Muscle of leg (tissue), 16 donors: ENCODE measurements at places on chromosomes 6 and 20. TPM values are rescaled to one million over a fixed set of nuclear protein-coding genes. Genes with fewer than 3 reads are reported as not detected.

DNA sequence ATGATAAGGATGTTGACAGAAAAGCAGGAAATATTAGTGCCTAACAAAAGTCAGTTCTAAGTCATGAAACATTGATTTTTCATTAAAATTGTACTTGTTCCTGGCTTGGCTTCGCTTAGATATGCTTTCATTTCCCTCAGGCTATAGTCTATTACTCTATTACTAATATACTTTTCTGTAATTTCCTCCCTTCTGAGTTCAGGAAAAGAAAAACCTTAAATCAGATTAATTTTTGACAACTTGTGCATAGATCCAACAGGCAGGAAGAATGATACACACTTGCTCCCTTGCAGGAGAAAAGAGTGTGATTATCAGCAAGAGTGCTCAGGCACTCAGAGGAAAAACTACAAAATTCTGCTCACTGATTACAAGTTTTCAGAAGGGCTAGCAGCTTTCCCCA lies 145.2 kb upstream of the THEMIS start:
- no peaks in the 10 kb centered on the region for H3K4me1 ChIP-seq
- no peaks in the 10 kb centered on the region for H3K36me3 ChIP-seq
- no peak overlapping the region for H3K4me3 ChIP-seq
- no peak for DNase-seq
- no peaks in the 10 kb centered on the region for H3K27me3 ChIP-seq

DNA sequence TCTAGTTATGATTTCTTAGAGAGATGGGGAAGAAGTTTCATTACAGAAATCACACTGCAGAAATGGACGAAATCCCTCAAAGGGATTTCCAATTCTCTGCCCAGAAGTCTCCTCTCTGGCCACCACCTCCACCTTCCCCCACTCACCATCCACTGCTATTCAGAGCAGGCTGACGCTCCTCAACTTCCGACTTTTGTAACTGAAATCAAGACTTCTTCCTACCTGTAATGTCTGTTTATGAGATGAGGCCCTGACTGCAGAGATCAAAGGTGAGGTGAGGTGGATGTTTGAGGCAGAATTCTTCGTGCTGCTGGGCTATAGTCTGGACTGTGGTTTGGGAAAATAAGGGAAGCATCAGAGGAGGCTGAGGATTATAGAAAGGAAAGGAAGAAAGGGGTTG lies 385.2 kb upstream of the ARID1B start:
- no peak overlapping the region for H3K27ac ChIP-seq
- peaks cover 3% of the 10 kb centered on the region for H3K27me3 ChIP-seq
- H3K4me3 ChIP-seq = no peak overlapping the region
- no peaks in the 10 kb centered on the region for H3K36me3 ChIP-seq
- H3K4me1 ChIP-seq = peaks cover 14% of the 10 kb centered on the region

GRCh38 chr20:44028003-44028730 lies 113.5 kb downstream of the TOX2 start:
- no peak overlapping the region for H3K4me3 ChIP-seq
- no peak for DNase-seq
- peaks cover 9% of the 10 kb centered on the region for H3K27me3 ChIP-seq

DNA sequence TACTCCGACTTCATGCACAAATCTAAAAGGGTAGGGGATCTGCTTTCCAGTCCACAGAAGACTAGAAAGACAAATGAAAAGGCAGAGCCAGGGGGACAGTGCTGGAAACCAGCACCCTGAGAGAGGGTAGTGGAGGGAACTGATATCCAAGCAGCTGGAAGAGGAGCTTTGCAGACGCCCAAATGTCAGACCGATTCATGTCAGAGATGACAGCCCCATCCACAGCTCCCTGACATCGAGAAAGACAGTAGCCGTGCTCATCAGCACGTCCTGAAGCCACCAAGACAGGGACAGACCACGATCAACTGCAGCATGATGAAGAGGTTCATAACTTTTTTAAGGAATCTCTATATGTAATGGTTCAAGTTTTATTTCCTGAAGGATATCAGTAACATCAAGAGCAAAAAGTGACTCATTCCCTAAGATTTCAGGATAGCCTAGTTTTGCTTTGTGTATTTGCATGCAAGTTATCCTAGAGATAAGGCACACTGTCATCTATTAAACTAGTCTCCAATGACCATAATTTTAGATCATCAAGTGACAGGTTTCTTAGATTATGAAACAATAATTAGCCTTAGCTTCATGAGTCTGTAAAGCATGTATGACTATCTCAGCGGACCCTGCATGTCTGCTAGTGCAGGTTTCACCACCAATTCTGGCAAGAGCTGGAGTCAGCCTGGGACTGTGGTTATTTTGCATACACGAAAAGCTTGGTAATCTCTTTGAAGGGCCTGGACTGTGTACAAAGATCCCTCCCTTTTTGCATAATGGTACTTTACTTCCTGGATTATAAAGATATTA lies 43.0 kb downstream of the PRDM1 start:
- no peaks in the 10 kb centered on the region for H3K27me3 ChIP-seq
- no peaks in the 10 kb centered on the region for H3K36me3 ChIP-seq
- peaks cover 3% of the 10 kb centered on the region for H3K4me1 ChIP-seq
- DNase-seq = no peak
- H3K4me3 ChIP-seq = no peak overlapping the region
- H3K27ac ChIP-seq = no peak overlapping the region

GRCh38 chr6:84166395-84166794 lies 61.0 kb downstream of the CEP162 start:
- H3K36me3 ChIP-seq = peaks cover 7% of the 10 kb centered on the region
- DNase-seq = no peak
- no peaks in the 10 kb centered on the region for H3K27me3 ChIP-seq
- H3K4me1 ChIP-seq = no peaks in the 10 kb centered on the region
- no peak overlapping the region for H3K27ac ChIP-seq
- no peak overlapping the region for H3K4me3 ChIP-seq

DNA sequence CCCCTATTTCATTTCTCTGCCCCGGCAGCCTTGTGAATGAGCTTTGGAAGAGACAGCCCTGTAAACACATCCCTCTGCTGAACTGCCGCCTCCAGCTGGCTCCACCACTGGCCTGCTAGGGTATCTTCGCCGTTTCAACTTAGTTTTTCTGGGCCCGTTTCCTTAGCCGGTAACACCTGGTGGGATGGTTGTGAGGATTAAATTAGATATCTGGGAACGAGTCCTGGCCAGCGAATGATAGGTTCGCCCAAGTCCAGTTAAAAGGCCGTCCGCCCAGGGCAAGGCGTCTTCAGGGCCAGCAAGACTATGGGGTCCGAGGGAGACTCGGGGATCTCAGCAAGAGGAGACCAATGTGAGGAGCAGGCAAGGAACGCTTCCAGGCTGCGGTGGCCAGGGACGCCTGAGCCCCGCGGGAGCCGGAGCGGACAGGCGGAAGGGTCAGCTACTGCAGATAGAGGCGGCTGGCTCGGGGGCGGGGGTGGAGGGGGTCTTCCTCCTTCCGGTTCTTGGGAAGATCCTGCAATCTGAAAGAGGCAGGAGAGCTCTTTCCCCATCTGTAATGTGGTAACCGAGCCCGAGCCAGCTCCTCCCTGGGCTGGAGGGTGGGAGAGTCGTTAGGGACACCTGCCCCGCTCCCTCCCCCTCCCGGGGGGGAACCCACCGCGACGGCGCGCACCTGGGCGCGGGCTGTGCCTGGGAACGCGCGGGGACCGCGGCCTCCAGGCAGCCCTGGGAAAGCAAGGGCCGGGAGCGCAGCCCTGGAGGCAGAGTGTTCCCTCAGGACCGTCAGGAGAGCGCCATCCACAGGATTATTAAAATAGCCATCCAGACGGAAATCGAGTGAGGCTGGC lies 4.5 kb upstream of the PTCRA start:
- peaks cover 2% of the 10 kb centered on the region for H3K27me3 ChIP-seq
- H3K36me3 ChIP-seq = no peaks in the 10 kb centered on the region
- no peak for DNase-seq
- H3K4me1 ChIP-seq = peaks cover 5% of the 10 kb centered on the region
- no peak overlapping the region for H3K27ac ChIP-seq
- H3K4me3 ChIP-seq = peak overlapping the region; percentile 18

GRCh38 chr6:156131221-156131903 lies 645.8 kb upstream of the ARID1B start:
- no peaks in the 10 kb centered on the region for H3K4me1 ChIP-seq
- H3K4me3 ChIP-seq = no peak overlapping the region
- H3K27ac ChIP-seq = no peak overlapping the region

DNA sequence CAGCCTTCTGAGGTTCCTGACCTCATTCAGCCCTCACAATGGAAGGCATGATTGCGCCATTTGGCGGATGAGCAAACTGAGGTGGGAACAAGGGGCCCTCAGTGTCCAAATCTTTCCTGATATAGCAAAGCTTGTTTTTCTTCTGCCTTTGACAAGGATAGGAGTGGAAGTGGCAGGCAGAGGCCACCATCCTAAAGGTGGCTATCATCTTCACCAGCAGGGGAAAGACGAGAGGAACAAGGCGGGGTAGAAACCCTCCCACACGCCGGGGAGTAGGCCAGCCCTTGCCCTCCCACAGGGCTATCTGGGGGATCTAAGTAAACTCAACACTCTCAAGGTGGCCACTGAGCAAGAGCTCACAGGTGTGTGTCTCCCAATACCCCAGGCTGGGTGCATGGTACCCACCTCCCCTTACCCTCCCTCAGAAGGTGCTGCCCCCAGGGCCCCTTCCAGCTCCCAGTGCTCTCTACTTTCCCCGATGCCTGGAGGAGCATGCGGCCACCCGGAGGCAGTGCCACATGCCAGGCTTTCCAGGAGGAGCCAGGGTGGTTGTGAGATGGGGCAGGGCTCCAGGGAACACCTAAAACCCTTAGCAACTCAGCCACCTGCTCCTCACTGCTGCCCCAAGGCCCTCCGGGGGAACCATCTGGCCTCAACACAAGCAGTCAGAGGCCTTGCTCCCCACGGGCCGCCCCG lies 11.2 kb downstream of the SPDEF start:
- no peaks in the 10 kb centered on the region for H3K36me3 ChIP-seq
- no peak overlapping the region for H3K27ac ChIP-seq
- no peak for DNase-seq
- no peak overlapping the region for H3K4me3 ChIP-seq
- H3K27me3 ChIP-seq = peaks cover 3% of the 10 kb centered on the region

DNA sequence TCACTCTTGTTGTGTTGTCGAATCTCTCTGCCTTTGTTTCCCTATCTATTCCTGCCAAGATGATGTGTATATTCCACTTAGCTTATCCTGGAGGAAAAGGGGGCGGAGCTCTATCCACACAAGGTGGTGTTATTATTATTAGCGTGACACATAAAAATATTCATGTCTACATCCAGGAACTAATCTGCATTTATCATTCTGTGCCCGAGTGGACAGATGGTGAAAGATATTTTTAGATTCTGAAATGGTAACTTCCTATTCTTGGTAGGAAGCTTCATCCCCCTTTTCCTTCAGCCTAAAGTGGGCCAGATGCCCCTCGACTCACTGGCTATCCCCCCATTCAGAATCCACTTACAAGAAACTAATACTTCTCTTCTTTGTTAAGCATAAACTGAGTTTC lies 2.0 kb downstream of the XKR7 start:
- no peak overlapping the region for H3K27ac ChIP-seq
- H3K36me3 ChIP-seq = no peaks in the 10 kb centered on the region
- DNase-seq = no peak
- peaks cover 30% of the 10 kb centered on the region for H3K27me3 ChIP-seq
- no peak overlapping the region for H3K4me3 ChIP-seq

GRCh38 chr20:24697411-24697810 lies 228.0 kb downstream of the SYNDIG1 start:
- no peak overlapping the region for H3K27ac ChIP-seq
- no peak overlapping the region for H3K4me3 ChIP-seq
- no peaks in the 10 kb centered on the region for H3K27me3 ChIP-seq
- H3K36me3 ChIP-seq = no peaks in the 10 kb centered on the region
- H3K4me1 ChIP-seq = peaks cover 22% of the 10 kb centered on the region
- no peak for DNase-seq

GRCh38 chr6:51704932-51705540 lies 382.4 kb downstream of the PKHD1 start:
- H3K27me3 ChIP-seq = no peaks in the 10 kb centered on the region
- no peak overlapping the region for H3K27ac ChIP-seq
- H3K36me3 ChIP-seq = no peaks in the 10 kb centered on the region
- H3K4me3 ChIP-seq = no peak overlapping the region

GRCh38 chr20:63814891-63815614 lies 16.0 kb downstream of the ZBTB46 start:
- H3K36me3 ChIP-seq = no peaks in the 10 kb centered on the region
- H3K4me3 ChIP-seq = no peak overlapping the region
- DNase-seq = no peak
- no peak overlapping the region for H3K27ac ChIP-seq

OXT gene
- total RNA-seq = 0.66 TPM

CAP2 gene
- 56.3 TPM for total RNA-seq

IL17F gene
- total RNA-seq = not detected

ABHD16B gene
- not detected for total RNA-seq

IMPG1 gene
- 0.22 TPM for total RNA-seq

TAGAP gene
- total RNA-seq = 0.66 TPM

IBTK gene
- total RNA-seq = 37.4 TPM
